Fibroblast of skin of left quadriceps (primary cell): ENCODE measurements at places on chromosomes 11 and 22.
A peak's percentile ranks its signal among the peaks of the same experiment; 100 is the strongest.

GRCh38 chr22:44020981-44021380, 3.1 kb upstream of the PARVB start:
- DNase-seq: no peak

DNA sequence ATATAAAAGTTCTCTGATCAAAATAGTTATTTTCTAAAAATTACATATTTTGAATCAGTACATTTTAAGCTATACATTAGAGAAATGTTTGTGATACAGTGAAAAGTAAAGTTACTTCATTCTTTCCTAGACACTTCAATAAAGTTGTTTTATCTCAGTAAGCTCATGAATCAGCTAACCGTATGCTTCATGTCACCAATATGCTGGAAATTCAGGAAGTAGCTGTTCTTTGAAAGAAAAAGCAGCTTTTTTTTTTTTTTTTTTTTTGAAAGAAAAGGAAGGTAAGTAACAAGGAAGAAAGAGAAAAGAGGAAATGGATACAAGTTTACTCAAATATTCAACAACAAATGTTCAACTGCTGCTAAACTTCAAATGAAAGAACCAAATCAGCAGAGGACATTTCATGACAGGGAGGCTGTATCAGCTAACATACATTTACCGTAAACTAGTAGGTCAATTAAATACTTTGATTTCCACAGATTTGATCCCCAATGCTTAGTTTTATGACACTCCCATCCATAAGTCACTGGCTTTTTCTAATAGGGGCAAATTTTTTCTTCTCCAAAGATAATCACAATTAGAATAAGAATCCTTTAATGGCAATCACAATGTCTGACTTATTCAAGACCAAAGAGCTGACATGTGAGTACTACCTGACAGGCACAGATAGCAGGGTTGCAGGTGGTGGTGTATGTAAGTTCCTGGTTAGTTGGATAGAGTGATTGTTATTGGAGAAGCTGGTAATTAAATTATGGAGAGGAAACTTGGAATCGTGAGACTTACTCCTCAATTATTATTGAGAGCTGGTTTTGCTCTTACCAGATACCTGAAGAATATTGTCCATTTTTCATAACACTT, 754 bp downstream of the OR52A1 start:
- no peak for DNase-seq

GRCh38 chr11:11391169-11391568, 38.1 kb upstream of the CSNK2A3 start:
- DNase-seq: no peak

GRCh38 chr11:72221386-72222075, 3.0 kb upstream of the INPPL1 start:
- no peak for DNase-seq

- DNase-seq: no peak
Measured at GRCh38 chr11:72349053-72349452, 85.3 kb downstream of the CLPB start.

- DNase-seq: peak; percentile 94
Measured at GRCh38 chr11:107043242-107044006, 25.1 kb upstream of the GUCY1A2 start.

DNA sequence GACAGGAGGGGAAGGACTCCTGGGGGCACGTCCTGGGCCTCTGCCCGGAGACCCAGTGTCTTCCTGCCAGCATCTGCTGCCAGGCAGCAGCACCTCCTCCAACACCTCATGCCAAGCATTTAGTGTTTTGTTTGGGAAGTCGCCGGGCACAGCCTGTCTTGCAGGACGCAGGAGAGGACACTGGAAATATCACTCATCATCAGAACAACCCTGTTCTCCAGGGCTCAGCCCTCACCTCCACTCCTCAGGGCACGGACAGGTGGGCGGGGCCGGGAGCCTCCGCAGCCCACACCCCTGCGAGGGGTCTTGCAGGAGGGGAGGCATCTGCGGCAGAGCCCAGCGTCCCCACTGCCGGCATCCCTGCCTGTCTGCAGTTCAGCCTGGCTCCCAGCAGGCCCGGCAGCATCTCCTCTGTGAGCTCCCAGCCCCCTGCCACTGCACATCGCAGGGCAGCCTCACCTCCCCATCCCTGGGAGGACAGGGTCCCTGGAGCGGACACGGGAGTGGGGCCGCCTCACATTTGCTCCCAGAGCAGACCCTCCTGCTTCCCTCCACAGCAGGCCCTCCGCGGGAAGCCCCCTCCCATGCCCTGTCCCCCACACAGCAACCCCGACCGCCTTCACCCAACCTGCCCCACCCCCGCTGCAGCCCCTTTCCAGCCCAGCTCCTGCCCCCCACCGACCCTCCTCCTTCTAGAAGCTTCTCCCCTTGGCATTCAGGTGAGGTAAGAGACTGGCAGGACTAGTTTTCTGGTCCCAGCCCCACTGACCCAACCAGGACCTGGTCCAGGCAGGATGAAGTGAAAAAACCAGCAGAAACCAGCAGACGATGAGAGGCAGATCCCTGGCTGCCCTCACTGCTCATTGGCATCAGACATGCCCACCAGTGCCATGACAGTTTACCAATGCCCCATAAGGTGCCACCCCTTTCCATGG, 72.7 kb downstream of the BRD1 start:
- DNase-seq: no peak

DNA sequence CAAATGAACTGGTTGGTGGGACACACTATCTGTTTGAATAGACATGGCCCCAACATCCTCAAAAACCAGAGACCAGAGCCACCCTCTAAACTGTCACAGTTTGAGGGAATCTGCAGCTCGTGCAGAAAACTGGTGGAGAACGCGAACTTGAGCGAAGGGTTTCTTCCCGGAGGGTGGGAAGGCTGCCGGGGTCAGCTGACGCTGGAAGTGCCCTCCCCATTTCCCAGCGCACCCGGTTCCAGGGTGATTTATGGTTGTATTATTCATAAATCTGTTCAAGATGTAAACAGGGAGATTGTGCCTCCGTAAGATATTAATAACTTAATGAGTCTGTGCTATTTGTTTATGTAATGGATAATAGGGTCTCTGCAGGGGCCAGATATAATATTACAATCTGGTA, 1396.7 kb downstream of the BRD1 start:
- DNase-seq: no peak

GRCh38 chr11:3074912-3075589, 17.8 kb upstream of the CARS1 start:
- DNase-seq: no peak

DNA sequence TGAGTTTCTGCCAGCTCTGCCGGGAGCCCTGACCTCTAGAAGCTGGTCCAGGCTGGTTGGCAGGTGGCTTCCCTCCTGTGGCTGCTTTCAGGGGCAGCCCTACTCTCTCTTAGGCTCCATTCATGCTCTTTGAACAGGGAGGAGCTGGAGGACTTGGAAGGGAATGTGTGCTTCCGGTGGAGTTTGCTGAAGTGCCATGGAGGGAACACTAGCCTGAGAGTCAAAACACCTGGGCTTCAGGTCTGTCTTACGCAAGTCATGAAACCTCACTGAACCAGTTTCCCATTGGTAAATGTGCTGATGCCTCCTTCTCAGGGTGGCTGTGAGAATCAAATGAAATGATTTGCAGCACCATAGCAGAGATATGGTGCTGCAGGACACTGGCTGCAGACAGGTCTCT, 224.5 kb downstream of the KIRREL3 start:
- no peak for DNase-seq

DNA sequence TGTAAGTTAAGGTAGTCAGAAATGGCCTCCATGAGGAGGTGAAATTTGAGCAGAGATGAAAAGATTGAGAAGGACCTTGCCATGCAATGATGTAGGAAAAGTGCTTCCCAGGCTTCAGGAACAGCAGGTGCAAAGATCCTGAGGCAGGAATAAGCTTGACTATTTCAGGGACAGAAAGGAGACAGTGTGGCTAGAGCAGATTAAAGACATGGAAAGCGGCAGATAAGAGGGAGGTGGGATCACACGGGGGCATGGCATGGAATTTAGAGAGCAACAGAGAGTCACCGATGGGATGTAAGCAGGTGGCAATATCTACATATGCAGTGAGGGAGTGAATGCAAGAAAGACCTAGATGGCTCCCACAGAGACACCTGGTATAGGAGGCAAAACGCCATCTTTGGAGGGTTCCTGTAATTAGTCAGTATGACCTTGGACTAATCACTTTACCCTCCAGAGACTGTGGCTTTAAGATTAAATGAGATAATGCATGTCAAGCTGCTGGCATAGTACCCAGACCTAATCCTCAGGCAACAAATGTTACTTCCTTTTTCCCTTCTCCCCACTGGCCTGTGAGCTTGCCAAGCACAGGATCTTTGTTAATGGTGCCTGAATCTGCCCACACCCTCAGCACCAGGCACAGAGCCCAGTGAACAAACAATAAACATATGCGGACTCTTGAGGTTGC, 24.6 kb upstream of the ACER3 start:
- peak; percentile 14 for DNase-seq

DNA sequence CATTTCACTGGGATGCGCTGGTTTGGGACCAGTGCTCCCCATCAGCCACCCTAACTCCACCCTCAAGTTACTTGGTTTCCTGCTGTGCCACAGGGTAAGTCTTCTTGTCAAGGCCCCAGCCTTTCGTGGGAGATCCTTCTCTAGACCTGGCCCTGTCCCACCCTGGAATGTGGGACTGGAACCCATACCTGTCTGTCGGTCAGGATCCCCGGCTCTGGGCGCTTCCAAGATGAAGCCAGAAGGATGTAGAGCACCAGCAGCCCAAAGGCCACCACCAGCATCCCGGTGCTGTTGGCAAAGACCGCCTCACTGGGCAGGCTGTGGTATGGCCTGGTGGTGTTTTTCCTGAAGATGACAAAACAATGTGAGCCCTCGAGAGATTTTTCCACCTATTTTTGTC, 10.9 kb downstream of the CYB561A3 start:
- DNase-seq: no peak

GRCh38 chr11:126359431-126360048, 4.1 kb downstream of the ST3GAL4 start:
- DNase-seq: peak; percentile 84

- no peak for DNase-seq
Measured at GRCh38 chr11:127496165-127496564, 495.6 kb upstream of the KIRREL3 start.

- DNase-seq: peak; percentile 37
Measured at GRCh38 chr11:128599729-128600128, 12.4 kb upstream of the ETS1 start.

- no peak for DNase-seq
Measured at GRCh38 chr22:47841156-47841555, 1078.7 kb downstream of the TBC1D22A start.

DNA sequence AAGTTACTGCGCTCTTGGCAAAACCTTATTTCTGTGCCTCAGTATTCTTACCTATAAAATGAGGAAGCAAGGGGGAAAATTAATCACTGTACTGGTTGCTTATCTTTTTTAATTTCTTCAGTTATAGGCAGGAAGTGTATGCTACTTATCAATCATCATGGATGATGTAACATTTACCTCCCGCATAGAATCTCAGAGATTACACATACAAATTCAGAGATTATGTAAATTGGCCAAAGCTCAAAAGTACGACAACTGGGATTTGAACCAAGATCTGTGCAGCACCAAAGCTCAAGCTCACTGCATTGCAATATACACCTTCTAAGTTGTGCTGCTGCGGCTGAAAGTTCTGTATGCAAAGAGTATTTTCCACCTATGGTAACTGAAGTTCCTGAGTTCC, 83.0 kb downstream of the PDHX start:
- DNase-seq: no peak

GRCh38 chr22:27391092-27391770, 410.3 kb downstream of the MN1 start:
- no peak for DNase-seq

GRCh38 chr11:133197425-133197824, 334.9 kb downstream of the OPCML start:
- DNase-seq: no peak

DNA sequence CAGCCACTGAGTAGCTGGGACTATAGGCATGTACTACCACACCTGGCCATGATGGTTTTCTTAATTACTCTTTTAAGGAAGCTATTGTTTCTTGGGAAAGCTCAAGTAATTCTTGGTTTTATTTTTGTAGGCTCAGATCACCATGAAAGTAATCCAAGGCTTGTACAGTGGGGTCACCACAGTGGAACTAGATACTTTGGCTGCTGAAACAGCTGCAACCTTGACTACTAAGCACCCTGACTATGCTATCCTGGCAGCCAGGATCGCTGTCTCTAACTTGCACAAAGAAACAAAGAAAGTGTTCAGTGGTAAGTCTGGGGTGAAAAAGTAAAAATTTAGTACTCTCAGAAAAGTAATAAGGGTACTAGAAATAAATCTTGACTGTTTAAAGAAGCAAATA, 11.3 kb downstream of the RRM1 start:
- DNase-seq: no peak

DNA sequence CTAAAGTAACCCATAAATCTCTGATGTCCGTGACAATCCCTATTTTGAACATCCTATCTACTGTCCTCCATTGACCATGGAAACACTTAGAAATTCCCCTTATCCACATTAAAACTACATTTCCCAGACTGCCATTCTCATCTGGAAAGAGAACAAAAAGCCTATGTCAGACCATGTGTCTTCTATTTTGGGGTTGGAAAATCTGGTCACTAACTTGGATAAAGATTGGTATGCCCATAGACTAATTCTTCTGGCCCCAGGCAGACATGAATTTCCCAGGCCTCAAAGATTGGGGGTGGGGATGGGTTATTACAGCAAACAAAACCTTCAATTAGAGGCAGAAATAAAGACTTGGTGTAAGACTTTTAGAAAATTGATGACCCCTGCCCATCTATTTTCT, 30.9 kb upstream of the CREB3L1 start:
- peak; percentile 52 for DNase-seq

- no peak for DNase-seq
Measured at GRCh38 chr22:28902490-28902889, 19.1 kb downstream of the ZNRF3 start.

GRCh38 chr11:119195680-119196079, 10.4 kb downstream of the NHERF4 start:
- peak; percentile 13 for DNase-seq

DNA sequence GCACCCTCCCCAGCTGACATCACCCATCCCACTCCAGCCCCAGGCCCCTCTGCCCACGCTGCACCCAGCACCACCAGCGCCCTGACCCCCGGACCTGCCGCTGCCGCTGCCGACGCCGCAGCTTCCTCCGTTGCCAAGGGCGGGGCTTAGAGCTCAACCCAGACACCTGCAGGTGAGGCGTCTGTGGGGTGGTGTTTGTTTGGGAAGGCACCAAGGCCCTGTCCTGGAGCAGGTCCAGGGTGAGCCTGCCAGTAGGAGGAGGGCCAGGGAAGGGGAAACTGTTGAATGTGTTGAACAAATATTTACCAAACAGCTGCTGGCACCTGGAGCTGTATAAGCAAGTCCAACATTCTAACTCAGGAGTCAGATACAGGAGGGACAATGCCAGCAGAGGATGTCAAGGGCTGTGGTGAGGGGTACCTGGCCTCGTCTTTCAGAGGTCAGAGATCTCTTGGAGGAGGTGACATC, 3.1 kb downstream of the VEGFB start:
- DNase-seq: no peak

DNA sequence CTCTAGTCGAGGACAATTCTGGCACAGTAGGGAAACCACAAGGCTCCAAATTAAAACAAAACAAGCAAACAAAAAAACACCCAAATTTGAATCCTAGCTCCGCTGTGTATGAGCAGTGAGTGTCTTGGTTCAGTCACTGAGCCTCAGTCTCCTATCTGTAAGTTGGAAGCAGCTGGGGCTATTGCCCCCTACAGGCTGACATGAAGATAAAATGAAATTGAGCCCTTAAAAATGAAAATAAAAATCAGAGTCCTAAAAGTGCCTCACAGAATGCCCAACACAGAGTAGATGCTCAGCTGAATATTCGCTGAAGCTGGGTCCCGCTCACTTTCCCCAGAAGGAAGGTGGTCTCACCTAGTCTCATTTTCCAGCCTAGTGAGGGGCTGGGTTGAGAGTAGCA, 65.2 kb downstream of the PDE2A start:
- no peak for DNase-seq

GRCh38 chr11:63521896-63522295, 14.7 kb upstream of the PLAAT4 start:
- no peak for DNase-seq
